ENCODE measurements at places on chromosomes 2 and 18. TPM values are rescaled to one million over a fixed set of nuclear protein-coding genes. Genes with fewer than 3 reads are reported as not detected.
A peak's percentile ranks its signal among the peaks of the same experiment; 100 is the strongest.

GRCh38 chr18:65990944-65991708, 240.3 kb downstream of the CDH7 start:
- no peak for ATAC-seq

DNA sequence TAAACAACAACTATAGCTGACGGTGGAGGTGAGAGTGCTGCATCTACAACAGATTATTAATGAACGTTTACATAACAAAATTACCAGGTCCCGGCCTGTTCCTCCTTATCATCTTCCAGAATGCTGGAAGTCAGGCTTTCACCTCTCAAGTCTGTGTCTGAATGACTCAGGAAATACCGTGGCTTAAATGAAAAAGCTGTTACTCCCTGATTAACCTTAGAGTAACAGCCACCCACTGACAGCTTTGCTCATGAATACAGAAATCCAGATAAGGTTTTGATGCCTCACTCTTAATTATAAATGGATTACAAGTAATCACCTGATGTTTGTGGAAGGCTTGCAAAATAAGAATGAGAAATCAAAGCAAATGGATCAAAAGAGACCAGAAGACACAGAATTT, 885.3 kb upstream of the CELF4 start:
- no peak for ATAC-seq

GRCh38 chr2:10497797-10498251, 49.7 kb upstream of the ODC1 start:
- ATAC-seq: peak; percentile 46

- no peak for ATAC-seq
Measured at GRCh38 chr2:114499101-114499500, 56.7 kb downstream of the DPP10 start.

GRCh38 chr18:55163550-55163949, 204.3 kb upstream of the CCDC68 start:
- ATAC-seq: no peak

GRCh38 chr2:85259879-85260278, 67.9 kb downstream of the TGOLN2 start:
- no peak for ATAC-seq

GRCh38 chr2:109143214-109144187, 14.5 kb downstream of the SH3RF3 start:
- ATAC-seq: peak; percentile 97

- ATAC-seq: no peak
Measured at GRCh38 chr18:31091350-31091749, 10.9 kb downstream of the DSC2 start.

- ATAC-seq: no peak
Measured at GRCh38 chr2:219709331-219709761, 81.9 kb downstream of the SLC4A3 start.

DNA sequence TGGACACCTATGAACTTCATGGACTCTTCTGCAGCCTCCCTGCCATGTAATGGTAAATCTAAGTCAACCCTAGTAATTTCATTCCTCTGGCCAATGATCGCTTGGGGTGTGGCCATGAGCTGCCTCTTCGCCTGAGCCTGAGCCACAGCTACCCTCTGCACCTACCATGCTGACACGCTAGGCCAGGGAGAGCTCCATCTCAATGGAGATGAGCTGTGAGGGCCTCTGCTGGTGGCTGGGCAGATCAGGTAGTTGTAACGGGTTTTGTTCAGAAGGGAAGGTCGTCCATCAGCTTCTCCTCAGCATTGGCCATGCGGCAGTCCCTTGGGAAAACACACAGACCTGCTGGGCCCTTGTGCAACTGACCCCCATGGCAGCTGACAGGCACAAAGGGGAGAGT, 24.4 kb downstream of the MPHOSPH10 start:
- peak; percentile 65 for ATAC-seq

DNA sequence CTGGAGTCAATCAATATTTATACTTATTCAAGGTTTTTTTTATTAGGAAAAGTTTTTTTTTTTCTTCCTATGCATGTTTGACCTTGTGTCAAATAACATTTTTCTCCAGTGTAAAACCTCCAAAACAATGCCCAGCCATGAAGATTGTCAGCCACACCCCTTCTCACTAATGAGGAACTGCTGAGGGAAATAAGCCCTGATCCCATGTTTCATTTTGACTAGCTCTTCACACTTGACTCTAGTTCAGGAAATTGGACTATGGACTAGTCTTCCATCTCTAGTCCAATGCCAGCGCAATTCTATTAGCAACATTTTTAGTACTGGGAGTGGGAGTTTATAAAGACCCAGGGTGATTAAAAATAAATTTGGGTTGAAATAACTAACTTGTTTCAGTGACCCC, 275.6 kb upstream of the CXCR4 start:
- ATAC-seq: no peak

- no peak for ATAC-seq
Measured at GRCh38 chr2:37569131-37569823, 102.2 kb downstream of the CDC42EP3 start.

GRCh38 chr2:29106980-29107388, 8.2 kb upstream of the CLIP4 start:
- ATAC-seq: no peak

DNA sequence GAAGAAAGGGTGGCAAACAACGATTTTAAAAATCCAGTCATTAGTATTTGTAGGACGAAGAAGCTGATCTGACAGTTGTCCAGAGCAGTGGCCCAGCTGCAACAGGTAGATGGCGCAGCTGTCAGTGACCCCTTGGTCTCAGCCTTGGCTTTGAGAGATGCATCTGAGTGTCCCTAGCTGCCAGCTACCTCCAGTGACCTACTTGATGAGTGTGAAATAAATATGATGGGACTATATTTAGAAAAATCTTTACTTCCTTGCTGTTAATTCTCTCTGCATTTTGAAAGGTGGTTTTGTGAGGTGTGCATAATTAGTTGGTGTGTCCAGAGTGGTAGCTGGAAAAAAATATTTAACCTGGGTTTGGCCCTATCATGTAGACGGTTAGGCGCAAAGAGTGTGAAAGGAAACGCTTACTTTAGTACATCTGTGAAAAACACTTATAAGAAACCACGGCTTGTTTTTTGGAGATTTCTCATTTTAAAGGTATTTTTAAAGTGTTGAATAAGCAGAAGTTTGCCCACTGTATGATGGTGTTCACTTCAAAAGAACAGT, 963 bp downstream of the INPP1 start:
- peak; percentile 70 for ATAC-seq

- peak; percentile 67 for ATAC-seq
Measured at GRCh38 chr2:201642086-201642578, 1.2 kb downstream of the TMEM237 start.

DNA sequence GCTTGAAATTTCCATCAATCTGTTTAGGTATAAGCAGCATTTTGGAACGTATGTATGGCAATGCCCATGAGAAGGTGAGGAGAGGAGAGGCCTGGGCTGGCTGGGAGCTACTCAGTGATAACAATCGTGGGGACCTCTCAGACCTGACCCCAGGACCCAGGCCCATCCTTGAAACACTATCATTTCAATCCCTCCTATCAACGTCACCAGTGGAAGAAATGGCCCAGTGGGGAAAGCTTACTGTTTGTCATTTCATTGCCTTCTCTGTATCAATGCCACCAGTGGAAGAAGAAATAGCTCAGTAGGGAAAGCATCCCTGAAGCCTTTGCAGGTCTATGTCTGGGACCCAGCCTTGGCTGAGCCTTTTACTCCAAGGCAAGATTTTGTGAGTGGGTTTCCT, 44.8 kb downstream of the ASB18 start:
- no peak for ATAC-seq

DNA sequence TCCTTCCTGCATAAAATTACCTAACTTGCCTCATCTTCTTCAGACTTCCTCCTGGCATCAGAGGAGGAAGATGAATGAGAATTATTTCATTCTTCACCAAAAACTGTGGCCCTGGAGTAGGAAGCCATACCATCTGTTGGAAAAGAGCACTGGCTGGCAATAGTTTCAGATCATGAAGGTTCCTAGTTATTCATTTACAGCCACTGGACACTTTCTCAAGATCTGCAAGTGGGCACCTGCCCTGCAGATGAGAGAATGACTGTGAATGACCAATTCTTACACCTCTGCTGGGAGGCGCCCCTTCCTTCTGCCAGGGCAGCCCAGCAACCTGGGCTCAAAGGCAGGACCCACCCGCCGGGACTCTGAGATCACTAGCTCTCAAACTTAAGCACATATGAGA, 13.0 kb downstream of the DIPK1C start:
- ATAC-seq: no peak

DNA sequence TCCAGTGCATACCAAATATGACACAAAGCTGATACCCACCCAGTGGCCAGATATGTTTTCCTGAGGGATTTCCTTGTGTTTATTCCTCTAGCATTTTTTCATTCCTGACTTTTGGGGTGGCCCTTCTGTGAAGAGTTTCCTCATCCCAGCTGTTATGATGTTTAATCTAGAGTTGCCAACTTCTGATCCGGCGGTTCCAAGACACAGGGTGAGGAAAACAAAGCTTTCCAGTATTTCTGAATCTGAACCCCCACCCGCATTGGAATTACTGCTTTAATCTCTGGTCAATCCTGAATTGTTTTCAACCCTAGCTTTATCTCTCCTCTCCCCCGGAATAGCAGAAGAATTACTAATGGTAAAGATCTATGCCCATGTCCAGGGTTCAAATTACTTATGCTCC, 39.2 kb upstream of the PNPT1 start:
- no peak for ATAC-seq

GRCh38 chr2:240795454-240795853, 24.6 kb downstream of the KIF1A start:
- ATAC-seq: no peak

DNA sequence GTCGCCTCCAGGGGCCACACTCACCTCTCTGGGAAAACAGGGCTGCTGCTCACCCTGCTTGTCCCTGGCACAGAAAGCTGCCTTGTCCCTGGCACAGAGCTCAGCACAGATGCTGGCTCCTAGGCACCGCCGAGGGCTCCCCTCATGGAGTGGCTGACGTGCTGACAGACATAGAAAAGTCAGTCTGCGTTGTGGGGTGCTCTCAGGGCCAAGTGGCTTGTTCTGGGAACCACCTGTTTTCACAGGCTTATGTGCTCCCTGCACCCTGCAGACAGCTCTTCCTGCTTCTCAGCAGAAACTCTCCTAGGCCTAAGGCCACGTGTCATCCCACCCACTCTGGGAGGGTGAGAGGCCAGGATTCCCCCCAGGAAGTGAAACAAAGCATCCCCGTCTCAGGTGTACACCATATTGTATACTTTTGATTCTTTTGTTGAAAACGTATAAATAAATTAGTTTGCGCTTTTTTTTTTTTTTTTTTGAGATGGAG, 84.7 kb upstream of the TMEM200C start:
- ATAC-seq: peak; percentile 24

DNA sequence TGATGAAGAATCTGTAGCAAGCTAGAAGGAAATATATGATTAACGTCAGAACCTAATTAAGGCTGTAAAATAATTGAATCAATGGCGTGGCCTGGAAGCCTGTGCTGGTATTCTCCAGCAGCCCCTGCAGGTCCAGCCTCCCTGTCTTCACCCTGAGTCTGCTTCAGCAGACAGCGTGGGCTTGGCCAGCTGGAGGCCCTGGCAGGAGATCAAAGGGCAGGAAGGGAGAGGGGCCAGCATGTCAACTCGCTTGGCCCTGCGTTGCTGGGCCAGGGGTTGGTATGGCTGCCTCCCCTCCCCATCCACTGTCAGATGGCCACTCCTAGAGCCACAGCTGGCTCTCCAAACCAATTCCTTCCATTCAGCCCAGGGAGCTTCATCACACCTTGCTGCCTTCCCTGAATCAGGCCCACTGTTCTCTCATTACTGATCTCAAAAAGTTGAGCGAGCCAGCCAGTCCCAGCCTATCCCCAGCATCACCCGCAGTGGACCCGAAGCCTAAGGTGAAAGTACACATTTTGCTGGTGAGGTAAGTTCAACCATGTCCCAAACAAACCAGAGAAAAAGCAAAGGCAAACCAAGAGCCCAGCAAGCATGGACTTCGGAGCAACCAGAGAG, 228.4 kb upstream of the AGAP1 start:
- ATAC-seq: no peak

DNA sequence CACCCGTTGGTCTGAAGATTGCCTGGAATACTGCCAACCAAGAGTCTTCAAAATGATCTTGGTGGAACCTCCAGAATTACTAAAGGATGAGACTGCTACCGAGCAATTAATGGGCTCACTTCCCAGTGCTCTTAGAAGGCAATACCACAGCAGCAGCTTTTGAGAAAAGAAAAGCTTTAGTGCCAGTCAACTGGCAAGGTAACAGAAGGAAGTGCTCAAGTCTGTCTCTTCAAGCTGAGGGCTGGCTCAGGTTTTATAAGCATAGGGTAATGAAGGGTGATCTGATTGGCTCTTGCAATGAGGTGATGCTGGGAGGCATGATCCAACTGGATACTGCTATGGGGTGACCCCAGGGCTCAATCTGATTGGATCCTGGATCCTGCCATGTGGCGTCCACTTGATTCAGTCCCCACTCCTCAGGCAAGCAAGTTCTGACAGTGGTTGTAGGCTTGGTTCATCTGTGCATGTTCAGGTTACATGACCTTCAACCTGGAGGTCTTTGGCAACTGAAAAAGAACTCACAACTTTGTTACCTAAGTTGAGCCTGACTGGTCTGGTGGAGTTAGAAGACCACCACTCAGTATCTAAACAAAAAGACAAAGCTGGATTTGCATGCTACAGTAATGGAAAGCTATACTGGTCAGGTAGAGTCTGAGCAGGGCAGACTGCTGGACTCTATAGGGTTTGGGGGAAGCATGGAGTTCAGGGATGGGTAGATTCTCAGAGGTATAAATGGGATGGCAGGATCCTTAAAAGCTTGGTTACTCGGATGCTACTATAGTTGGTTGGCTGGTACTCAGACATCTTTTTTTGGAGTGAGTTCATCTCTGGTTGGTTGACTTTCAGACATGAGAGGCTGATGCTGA, 14.0 kb upstream of the RIF1 start:
- no peak for ATAC-seq

- no peak for ATAC-seq
Measured at GRCh38 chr2:133829450-133830020, 261.3 kb upstream of the NCKAP5 start.

- ATAC-seq: peak; percentile 21
Measured at GRCh38 chr2:42132191-42132965, 36.8 kb upstream of the EML4 start.

DNA sequence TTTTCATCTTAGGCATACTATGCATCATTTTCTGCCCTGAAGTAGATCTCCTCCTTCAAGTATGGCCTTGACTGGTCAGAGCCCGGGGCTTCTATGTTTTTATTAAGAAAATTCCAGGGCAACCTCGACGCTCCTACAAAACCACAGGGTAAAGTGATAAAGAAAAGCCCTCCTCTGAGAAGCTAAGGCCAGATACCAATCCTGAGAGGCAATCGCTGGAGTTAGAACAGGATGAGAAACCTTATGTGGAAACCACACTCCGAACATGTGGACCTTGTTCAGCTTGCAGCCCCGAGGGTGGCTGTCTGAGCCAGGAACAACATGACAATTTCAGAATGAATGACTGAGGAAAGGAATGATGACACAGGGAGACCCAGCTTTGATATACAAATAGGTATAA, 35.6 kb downstream of the RMC1 start:
- ATAC-seq: no peak

GRCh38 chr2:40403233-40403836, 48.6 kb downstream of the SLC8A1 start:
- no peak for ATAC-seq

Gene CPLX4
- total RNA-seq: not detected

Gene CFC1
- total RNA-seq: not detected

Gene CRIM1
- total RNA-seq: 2.2 TPM

Gene DPP10
- not detected for total RNA-seq

Gene C2orf80
- not detected for total RNA-seq

Gene ERCC3
- total RNA-seq: 51.6 TPM

Gene TPRKB
- total RNA-seq: 37.5 TPM

Gene DYNAP
- total RNA-seq: not detected

Gene SIX2
- total RNA-seq: not detected

Gene ODC1
- 60.3 TPM for total RNA-seq

Gene TRABD2A
- 28.6 TPM for total RNA-seq

Gene IL36RN
- not detected for total RNA-seq

Gene SFT2D3
- total RNA-seq: 2.9 TPM

Gene TNS1
- total RNA-seq: 4.4 TPM
